T-helper 1 cell (primary cell): ENCODE measurements at places on chromosomes 7 and 10.

DNA sequence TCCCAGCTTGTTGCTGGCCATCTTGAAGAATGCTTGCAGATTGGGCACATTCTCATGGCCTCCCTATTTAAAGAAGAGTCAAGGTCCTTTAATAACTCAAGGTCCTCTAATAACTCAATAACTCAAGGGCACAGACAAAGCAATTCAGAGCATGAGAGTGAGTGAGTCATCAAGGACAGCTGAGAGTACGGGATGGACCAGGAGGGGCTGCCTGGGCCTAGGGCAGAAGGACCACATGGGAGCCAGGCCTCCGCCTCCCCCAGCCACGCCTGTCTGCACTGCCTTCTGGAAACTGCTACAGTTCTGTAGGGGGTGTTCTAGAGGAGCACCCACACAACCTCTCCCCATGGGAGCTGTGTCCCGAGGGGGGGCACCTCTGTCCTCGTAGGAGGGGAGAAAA, 48.9 kb downstream of the ZNF503 start:
- no peak for DNase-seq

- DNase-seq, result no peak
These were observed 427.8 kb upstream of the ZMIZ1 start for GRCh38 chr10:78640796-78641636.

GRCh38 chr10:77513781-77514331, 123.8 kb downstream of the KCNMA1 start:
- no peak for DNase-seq

DNA sequence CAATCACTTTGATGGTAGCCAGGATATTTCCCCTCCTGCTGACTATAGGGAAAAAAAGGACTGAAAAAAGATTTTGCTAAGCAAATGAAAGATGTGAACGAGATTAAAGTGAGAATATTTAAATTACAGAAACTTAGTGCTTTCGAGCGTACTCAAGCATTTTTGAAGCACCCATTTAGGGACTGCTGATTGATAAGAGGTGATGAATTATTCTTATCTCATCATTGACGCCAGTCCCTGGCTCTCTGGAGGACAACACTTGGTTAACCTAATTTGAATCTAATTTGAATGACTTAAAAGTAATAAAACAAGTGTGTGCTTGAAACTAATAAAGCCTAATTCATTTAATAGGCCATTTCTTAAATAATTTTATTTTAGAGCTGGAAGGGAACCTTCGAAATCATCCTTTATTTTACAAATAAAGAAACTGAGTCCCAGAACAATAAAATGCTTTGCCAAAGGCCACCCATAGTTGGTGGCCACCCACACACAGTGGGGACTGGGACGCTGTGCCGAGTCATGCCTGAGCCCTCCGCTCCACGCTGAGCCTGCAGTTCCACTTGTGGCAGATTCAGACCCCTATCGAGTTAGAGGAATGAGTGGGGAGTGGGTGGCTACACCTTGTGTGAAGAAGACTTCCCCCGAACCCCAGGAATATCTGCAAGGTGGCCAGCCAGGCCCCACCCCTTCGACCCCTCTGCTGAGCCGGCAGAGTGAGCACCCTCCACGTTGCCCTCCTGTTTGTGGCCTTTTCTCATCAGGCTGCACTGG, 61.1 kb upstream of the SAMD8 start:
- DNase-seq, result no peak

DNA sequence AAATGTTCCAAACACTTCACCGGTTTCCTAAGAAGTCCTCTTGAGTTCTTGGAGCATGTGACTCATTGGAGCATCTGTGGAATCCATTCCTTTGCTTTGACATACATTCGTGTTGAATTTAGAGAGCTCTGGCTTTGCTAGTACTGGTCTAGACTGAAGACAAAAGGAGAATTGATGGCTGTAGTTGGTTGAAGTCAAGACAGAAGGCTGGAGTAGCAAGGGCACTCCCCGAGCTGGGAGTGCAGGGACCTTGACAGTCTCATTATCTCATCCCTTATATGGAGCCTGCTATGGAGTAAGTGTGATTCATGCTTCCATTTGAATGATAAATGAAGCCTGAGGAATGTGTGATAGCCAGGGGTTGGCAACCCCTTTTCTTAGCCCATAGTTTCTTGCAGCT, 1249.1 kb downstream of the TYW1 start:
- no peak for DNase-seq

DNA sequence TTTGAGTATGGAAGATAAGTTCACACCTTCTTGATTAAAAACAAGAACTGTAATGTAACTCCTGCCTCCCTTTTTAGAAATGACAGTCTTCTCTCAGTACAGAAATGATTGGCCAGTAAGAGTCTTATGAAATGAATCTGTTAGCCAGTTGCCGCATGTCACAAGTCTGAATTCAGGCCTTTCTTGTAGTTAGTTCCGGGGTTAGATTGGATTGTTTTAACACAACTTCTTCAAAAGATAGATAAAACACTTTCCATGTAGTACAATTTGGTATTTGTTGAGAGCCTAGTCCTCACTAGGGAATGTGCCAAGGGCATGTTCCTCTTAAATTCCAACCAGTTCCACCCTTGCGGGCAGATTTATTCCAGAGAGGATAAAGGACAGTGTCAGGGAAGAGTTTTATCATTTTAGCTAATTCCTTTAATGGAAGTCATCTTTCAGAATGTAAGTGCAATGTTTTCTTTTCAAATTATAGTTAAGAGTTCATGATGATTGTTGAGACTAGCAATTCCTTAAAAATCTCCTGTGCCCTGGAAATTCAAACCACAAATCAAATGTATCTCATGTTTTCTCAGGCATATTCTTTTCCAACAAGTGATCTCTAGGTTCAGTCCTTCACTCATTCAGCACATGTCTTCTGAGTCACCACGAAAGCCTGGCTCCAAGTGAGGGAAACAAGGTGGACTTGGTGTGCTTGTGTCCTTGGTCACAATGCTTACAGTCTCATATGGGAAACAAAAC, 4.1 kb downstream of the FHIP2A start:
- no peak for DNase-seq

DNA sequence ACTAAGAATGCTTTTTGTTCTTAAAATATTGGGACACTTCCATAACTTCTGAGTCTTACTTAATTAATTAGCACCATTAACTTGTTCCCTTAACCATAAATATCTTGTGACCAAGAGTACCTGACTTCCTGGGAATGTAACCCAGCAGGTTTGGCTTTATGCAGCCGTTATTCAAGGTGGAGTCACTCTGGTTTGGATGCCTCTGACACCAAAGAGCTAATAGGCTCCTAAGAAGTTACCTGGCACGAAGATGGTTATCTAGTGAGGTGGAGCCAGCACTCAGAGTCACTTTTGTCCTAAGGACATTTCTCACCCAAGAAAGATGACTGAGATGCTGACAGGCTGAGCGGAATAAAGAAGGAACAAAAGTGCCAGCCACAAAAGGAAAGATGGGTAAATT, 172.3 kb downstream of the C1GALT1 start:
- DNase-seq, result no peak

GRCh38 chr7:103679151-103680132, 233.4 kb upstream of the SLC26A5 start:
- no peak for DNase-seq

GRCh38 chr10:99814143-99814542, 31.7 kb downstream of the ABCC2 start:
- no peak for DNase-seq

- DNase-seq, result no peak
These were observed 76.9 kb downstream of the MAPK8 start for GRCh38 chr10:48383393-48383792.

DNA sequence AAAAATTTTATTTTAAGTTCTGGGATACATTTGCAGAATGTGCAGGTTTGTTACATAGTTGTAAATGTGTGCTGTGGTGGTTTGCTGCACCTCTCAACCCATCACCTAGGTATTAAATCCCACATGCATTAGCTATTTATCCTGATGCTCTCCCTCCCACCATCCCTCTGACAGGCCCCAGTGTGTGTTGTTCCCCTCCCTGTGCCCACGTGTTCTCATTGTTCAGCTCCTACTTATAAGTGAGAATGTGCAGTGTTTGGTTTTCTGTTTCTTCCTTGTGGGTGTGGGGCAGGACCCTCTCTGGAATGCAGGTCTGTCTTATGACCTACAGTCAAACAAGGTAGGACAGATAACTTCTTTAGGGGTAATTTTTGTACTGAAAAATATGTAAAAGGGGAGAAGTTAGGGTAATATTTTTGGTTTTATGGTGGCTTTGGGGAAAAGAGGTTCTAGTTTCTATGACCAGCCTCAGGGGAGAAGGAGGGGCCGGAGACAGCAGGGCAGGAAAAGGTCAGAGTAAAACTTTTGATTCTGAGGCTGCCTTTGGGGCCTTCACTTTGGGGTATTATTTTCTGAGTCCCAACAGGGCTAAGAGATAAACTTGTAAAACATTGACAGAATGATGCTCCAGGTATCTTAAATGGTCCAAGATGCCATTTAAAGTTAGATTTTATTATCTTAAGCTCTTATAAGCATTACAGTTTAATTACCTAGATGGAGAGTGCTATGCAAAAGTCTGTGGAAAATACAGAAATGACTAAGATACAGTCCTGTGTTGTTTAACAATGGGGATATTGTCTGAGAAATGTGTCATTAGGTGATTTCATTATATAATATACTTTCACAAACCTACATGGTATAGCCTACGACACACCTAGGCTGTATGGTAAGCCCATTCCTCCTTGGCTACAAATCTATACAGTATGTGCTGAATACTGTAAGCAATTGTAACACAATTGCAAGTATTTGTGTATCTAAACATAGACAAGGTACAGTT, 354.8 kb downstream of the ABCA13 start:
- DNase-seq, result no peak

GRCh38 chr10:90018819-90019218, 317.4 kb downstream of the KIF20B start:
- no peak for DNase-seq

GRCh38 chr10:122662231-122662630, 37.4 kb downstream of the C10orf120 start:
- no peak for DNase-seq

DNA sequence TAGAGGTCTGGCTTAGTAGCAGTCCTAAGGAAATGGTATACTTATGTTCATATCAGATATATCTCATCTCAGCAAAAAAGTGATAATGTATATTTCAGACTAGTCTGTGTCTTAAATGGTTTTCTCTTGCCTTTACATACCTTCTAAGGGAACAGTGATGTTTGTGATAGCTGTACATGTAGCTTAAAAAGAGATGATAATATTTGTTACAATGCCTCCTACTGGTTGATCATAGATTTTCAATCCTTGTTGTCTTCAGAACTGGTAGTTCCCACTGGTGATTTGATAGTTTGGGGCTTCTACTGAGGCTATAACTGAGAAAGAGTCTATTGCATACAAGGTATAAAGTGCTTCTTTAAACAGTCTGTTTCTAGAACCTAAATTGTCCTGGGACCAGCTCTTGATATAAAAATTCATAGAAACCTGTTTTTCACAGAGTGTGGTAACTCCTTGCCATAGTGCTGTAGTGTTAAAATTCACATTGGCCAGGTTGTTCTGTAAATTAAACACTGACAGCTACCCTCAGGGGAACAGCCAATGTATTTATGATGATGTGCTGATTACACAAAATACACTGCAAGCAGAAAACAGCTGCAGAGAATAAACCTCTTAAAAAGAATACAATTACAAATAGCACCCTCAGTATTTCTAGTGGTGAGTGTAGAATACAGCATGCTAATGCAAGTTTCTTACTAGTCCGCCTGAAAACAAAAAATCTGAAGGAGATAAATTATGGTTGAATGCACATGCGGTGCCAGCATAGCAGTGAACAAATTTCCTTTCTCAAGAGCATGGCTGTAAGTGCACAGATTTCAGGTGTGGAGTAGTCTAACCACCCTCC, 90.3 kb downstream of the BTRC start:
- no peak for DNase-seq

GRCh38 chr10:8800426-8800825, 745.9 kb downstream of the GATA3 start:
- DNase-seq, result no peak

- no peak for DNase-seq
These were observed 42.3 kb downstream of the MINPP1 start for GRCh38 chr10:87546971-87547413.

GRCh38 chr10:95315509-95315908, 24.7 kb upstream of the PDLIM1 start:
- no peak for DNase-seq

DNA sequence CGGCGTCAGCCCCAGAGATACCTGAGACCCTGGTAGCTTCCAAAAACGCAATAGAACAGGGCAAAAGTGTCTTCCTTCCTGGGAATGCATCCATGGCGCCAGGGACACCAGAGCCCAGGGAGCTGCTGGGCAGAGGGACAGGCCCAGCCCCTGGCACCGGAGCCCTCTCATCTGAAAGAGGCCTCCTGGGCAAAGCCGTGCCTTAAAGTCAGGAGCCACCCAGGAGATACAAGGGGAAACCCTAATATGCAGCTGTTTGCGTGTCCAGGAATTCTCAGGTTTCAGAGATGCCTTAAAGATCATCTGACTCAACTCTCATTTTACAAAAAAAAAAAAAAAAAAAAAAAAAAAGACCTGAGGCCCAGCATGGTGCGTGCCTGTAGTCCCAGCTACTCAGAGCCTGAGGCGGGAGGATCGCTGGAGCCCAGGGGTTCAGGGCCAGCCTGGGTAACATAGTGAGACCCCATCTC, 28.0 kb downstream of the NUDT1 start:
- no peak for DNase-seq

- DNase-seq, result no peak
These were observed 58.6 kb downstream of the AUTS2 start for GRCh38 chr7:69656890-69657289.

DNA sequence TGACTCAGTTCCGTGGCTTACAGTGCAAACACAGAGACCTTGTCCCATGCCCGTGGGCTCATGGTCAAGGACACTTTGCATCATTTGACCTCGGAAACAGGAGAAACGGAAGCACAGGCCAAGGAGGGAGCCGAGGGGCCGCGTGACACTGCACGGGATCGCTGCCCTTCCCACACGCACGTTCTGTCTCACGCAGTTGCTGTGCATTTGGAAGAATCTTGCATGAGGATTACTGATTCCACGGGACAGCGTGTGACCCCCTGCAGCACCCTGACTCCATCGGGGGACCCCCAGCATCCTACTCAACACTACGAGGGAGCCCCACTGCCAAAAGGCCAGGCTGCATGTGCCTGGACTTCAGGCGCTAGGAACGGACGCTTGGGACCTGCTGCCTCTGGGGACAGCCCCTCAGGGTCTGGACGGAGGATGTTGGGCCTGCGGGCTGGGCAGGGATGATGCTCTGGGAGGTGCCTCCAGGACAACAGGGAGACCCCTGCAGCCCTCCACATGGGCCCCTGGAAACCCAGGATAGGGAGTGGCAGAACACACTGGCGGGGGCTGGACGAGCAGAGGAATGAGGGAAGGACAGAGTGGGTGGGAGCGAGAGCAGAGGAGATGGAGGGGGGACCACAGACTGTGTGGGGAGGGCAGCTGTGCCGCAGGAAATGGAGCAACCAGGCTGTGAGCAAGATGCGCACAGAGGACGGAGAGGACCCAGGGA, 222.2 kb downstream of the DNAJB6 start:
- DNase-seq, result no peak

DNA sequence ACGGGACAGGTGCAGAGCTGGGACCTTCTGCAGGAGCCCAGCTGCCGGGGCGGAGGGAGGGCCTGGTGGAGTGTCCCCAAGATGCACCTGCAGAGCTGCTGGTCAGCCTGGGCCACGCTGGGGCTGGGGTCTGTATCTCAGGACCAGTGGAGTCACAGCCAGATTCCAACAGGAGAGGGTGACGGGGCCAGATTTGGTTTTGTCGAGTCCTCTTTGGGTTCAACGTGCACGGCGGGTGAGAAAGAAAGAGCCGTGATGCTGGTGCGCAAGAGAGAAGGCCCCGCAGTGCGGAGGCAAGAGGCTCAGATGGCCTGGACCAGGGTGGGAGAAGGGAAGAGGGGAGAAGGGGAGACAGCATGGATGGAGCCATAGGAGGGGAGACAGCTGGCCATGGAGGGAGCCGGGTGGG, 462.9 kb downstream of the PTPRN2 start:
- no peak for DNase-seq

GRCh38 chr10:49742683-49743463, 19.2 kb downstream of the OGDHL start:
- no peak for DNase-seq
